ENCODE measurements at places on chromosomes 3 and 15. TPM values are rescaled to one million over a fixed set of nuclear protein-coding genes. Genes with fewer than 3 reads are reported as not detected.
A peak's percentile ranks its signal among the peaks of the same experiment; 100 is the strongest.

GRCh38 chr15:101359365-101359947, 64.4 kb upstream of the SNRPA1 start:
- DNase-seq, result peak; percentile 61

- no peak for DNase-seq
Measured at GRCh38 chr3:19348941-19349564, 200.7 kb downstream of the KCNH8 start.

DNA sequence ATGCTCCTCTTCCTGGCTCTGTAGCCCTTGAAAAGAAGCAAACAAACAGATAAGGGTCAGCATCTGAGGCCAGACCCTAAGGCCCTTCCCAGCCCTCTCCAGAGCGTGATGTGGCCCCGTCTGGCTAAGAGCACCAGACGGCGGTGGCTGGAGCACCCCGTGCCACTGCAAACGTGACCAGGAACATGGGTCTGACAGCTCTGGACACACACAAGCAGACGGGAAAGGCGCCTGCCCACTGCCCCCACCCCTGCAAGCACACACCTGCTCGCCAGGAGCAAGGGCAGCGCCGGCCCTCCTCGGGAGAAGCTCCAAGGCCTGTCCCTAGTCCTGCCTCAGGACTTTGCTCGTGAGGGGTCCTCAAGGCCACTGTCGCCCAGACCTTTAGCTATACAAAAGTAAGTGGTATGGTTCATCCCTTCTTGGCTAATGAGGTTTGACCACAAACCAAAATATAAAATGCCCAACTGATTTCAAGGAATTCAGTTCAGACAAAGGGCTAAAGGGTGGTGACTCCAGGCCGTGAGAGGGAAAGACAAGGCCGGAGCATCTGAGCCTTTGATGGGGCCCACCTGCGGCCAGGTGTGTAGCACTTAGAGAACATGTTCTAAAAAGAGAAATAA, 90.4 kb downstream of the XXYLT1 start:
- DNase-seq, result no peak

The SLC24A5 gene
- total RNA-seq, result 4.8 TPM

DNA sequence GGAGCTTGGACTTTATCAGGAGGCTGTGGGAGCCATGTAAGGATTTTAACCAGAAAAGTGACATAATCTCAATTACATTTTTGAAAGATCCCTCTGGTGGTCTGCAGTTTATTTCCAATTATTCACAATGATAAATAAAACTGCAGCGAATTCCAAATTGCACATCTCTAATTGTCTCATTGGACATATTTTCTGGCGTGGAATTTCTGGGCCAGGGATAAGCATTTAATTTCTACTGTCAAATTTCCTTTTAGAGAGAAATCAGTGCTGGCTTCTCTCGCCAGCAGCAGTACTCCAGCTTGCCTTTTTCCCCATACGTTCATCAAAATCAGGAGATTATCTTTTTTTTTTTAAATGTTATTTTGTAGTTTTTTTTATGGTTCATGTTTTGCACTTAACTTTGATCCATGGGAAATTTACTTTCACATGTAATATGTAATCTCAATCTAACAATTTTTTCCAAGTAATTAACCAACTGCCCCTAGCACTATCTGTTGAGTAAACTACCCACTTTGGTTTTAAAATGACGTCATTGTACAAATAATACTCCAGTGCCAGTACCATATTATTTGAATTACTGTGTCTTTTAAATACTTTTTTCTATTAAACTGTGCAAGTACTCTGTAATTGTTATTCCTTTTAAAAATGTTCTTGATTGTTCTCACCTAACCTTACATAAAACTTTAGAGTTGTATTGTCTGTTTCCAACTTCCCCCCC, 251.8 kb downstream of the ADAMTSL3 start:
- no peak for DNase-seq

- DNase-seq, result no peak
Measured at GRCh38 chr3:65200310-65200970, 512.6 kb upstream of the ADAMTS9 start.

GRCh38 chr15:73934281-73934680, 8.0 kb downstream of the LOXL1 start:
- DNase-seq, result no peak

GRCh38 chr15:32838820-32839219, 121.0 kb downstream of the GREM1 start:
- no peak for DNase-seq

- DNase-seq, result no peak
Measured at GRCh38 chr15:29711531-29711930, 110.7 kb downstream of the TJP1 start.

DNA sequence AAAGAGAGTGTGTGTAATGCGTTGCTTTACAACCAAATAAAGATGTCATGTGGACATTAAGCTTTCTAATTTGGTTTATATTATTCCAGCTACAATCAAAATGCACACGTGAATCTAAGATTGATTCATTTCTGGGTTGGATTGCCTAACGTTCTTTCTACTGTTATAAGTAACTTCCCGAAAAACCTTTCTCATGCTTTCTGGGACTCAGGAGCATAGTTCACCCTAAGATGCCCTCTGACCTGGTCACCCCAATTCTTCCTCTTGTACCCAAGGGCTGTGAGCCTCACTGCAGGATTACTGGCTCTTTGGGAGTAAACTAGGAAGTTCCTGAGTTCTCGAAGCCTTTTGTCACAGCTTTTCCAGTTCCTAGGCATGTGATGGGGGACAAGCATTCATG, 12.7 kb upstream of the LMCD1 start:
- no peak for DNase-seq

DNA sequence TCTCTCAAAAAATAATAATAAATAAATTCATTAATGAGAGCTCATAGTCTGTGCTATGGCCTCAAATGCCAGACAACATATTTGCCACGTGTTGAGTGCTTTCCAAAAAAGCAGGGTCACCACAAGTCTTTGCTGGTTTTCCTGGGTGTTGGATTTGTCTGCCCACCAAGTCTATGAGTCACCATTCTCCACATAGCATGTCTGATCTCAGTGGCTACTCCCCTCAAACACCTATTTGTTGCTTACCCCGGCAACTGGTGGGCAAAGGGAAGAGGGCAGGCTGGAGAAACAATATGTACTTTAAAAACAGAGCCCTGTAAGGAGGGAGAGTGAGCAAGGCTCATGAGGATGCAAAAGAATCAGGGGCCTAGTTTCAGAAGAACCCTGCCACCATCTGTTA, 120.0 kb upstream of the ARRDC4 start:
- DNase-seq, result no peak

- no peak for DNase-seq
Measured at GRCh38 chr15:83210619-83211018, 3.0 kb upstream of the HDGFL3 start.

The VGLL3 gene
- 24.7 TPM for total RNA-seq

GRCh38 chr3:114902691-114903101, 244.4 kb downstream of the ZBTB20 start:
- no peak for DNase-seq

DNA sequence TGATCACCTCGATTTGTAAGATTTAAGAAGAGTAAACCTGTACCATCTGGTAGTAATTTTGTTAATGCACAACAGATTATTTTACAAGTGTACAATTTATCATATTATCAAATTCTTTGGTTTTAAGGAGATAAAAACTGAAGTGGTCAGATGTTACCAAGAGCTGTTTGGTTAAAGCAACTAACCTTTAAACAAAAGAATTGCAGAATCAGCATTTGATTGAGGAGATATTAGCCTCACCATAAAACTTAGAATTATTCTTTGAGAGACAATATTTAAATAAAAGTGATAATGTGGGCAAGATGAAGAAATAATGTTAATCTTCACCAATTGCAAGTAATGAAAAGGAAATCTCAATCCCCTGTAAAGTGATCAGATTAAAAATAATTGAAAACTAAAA, 1034.9 kb downstream of the ROBO1 start:
- no peak for DNase-seq

GRCh38 chr3:51681453-51681852, 10.4 kb downstream of the TEX264 start:
- no peak for DNase-seq

GRCh38 chr15:99015698-99016568, 8.3 kb upstream of the PGPEP1L start:
- peak; percentile 71 for DNase-seq

GRCh38 chr3:159174715-159175692, 373.1 kb downstream of the MFSD1 start:
- DNase-seq, result no peak

The ECE2 gene
- not detected for total RNA-seq

DNA sequence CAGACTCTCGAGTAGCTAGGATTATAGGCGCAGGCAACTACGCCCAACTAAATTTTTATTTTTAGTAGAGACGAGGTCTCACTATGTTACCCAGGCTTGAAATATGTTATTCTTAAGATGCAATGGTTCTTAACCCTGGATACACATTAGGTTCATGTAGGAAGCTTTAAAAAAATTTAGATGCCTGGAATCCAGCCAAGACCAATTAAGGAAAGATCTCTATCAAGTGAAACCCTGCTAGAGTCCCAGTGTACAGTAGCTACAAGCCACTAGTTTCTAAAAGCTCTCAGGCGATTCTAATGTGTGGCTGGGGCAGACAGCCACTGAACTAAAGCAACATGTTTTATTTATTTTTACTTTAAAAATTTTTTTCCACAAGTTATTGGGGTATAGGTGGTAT, 33.2 kb downstream of the TRIM69 start:
- DNase-seq, result no peak

DNA sequence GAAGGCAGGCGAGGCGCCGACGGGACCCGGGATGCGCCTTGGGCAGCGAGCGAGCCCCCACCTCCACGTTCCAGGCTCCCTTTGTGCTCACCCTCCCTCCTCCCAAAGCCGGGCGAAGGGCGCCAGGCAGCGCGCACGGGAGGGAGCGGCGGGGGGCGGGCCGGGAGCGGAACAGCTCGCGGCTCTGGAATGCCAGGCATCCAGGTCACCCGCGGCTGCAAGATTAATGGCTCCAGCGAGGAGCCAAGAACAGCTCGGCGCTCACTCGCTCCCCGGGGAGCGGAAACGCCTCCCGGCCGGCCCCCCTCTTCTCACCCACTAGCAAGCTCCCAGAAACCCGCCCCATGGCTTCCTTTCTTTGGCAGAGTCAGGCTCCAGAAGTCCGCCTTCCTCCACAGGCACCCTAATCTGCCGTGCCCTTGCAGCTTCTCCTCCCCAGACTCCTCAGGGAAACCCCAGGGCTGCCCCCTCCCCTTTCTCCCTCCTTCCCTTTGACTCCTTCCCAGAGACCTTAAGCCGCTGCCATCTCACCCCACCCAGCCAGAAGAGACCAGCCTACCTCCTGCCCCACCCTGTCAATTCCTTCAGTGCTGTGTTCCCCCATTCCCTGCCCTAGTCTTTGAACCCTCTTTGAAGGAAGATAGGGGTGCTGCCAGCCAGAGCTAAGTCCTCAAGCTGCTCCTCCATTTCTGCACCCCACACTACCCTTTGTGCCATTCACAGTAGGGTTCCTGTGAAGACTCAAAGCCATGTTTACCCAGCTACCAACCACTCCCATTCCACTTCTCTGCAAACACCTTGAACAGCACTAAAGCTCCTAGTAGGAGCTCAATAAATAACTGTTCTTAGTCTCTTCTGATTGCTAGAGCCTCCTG, 9.9 kb downstream of the AMOTL2 start:
- DNase-seq, result peak; percentile 98

DNA sequence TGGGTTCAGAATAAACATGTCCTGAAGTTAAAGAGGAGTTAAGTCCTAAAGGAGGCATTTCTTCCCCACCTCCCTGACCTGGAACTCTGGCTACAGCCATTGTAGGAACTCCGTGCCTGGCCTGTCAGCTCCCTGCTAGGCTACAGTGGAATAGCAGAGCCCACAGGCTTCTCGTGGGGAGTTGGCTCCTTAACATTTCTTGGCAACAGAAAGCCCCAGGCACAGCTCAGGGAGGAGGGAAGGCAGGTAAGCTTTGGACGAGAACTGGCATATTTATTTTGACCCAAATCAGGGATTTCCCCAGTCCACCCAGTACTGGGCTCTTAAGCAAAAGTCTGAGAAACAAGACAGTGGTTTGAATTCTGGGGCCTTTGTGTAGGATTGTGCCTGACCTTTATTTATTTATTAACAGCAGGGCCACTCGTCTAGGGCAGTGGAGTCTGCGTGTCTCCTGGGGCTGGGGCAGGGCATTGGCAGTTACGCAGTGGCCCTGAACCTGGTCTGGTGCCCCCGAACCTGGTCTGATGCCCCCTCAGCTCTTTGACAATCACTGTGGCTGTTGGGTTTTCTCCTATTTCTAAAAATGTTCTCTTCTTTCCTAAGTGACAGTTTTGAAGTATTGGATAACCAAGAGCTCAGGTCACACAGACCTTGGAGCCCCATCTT, 7.9 kb upstream of the ISG20 start:
- no peak for DNase-seq

DNA sequence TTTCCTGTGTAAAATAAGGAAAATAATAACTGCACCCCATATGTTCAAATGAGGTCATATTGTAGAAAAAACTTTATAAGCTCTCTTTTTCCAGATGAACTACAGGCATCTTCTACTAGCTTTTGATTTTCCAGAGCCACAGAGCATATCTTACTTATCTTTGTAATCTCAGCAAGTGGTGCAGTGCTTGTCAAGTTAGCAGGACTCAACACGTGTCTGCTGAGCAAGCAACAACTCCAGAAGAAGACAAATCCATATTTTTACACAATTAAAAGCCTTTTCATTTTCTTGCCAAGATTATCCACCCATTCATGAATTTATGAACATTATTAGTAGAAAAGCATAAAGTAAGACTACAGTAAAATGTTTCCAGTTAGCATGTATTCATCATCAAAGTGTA, 14.4 kb upstream of the TSC22D2 start:
- DNase-seq, result no peak

DNA sequence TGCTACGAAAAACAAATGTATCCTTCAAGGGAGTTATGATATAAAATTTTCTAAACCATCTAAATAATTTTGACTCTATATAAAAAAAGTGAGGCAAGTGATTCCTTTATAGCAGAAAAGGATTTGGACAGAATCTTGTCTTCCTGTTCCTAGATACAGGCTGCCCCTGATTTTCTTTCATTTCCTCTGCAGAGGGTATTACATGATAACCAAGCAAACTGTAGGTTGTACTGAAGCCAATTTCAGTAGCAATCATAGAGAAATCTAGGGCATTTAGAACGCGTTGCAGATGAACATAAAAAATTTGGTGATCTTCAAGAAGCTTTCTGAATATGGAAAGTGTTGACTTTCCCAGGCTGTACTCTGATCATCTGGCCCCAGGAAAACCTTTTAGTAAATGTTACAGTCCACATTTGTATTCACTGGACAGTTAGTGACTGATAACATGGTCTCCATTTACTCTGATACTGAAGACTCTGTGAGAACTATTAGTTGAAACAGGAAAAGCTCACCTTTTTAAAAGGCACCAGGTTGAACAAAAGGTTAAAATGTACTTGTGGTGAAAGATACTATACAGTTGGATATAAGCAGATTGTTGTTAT, 9.1 kb upstream of the UTS2B start:
- no peak for DNase-seq

GRCh38 chr3:12004741-12005513, 739 bp downstream of the SYN2 start:
- no peak for DNase-seq

GRCh38 chr15:41331281-41331680, 1.1 kb downstream of the OIP5 start:
- DNase-seq, result no peak

The SNX22 gene
- not detected for total RNA-seq

GRCh38 chr3:148643389-148643840, 54.3 kb upstream of the AGTR1 start:
- no peak for DNase-seq

- DNase-seq, result no peak
Measured at GRCh38 chr3:16255326-16255725, 9.4 kb downstream of the DPH3 start.

All from lower leg skin (tissue), 4 donors.